ENCODE measurements at places on chromosomes 11 and 22.

DNA sequence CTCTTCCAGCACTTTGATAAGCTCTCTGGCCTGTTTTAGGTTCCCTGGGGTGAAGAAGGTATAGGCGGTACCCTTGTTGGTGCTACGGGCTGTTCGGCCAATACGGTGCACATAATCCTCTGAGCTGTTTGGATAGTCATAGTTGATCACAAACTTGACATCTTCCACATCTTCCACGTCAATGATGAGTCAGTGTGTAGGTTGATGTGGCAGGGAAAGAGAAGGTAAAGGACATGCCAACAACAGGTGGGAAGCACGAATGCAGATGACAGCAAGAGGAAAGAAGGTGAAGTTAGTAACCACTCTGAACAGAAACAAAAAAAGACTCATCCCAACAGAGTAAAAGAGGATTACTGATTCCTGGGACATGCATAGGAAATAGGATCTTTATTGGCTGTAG lies 18.2 kb downstream of the DDX17 start:
- no peak for DNase-seq

DNA sequence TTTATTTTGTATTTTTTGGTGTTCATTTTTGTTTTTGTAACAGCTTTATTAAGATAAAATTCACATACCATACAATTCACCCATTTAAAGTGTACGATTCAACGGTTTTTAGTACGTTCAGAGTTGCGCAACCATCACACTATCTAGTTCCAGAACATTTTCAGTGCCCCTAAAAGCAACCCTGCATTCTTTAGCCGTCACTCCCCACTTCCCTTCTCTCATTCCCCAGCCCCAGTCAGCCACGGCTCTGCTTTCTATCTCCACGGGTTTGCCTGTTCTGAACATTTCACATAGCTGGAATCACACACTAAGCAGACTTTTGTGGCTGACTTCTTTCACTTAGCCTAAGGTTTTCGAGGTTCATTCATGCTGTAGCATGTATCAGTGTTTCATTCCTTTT lies 9.6 kb upstream of the KCNQ1OT1 start:
- no peak for DNase-seq

DNA sequence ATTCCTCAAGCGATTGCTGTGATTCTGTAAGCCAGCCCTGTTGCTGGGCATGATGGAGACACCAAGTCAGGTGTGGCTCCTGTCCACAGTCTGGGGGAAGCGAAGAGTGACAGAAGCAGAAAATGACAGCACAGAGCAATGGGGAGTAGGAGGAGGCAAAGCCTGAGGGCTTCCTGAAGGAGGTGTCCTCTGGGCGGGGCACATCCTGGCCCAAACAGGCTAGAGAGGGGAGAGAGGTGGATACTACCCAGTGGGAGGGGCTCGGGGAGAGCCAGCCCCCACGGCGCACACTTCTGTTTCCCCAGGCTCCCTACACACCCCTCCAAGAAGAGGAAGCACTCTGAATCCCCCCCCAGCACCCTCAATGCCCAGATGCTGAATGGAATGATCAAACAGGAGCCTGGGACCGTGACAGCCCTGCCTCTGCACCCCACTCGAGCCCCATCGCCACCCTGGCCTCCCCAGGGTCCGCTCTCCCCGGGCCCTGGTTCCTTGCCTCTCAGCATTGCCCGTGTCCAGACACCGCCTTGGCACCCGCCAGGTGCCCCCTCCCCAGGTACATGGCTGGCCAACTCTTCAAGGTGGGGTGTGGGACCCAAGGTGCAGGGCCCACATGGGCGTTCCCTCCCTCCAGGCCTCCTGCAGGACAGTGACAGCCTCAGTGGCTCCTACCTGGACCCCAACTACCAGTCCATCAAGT lies 18.9 kb downstream of the MYRF start:
- DNase-seq = no peak

DNA sequence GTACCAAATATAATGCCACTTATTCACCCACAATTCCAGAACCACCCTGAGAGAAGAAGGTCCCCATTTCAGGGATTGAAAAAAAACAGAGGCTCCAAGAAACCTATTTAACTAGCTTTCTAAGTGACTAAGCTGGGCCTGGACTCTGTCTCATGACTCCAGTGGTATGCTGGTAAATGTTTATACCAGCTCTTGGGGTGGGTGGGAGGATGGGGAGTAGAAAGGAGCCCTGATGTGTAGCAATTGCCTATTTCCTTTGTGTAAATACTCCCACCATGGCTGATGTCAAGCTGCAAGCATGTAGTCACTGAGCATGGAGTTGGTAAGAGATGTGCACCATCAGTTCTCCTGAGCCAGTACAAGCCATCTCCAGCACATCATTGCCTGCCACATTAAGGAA lies 2.8 kb downstream of the PRG3 start:
- no peak for DNase-seq

DNA sequence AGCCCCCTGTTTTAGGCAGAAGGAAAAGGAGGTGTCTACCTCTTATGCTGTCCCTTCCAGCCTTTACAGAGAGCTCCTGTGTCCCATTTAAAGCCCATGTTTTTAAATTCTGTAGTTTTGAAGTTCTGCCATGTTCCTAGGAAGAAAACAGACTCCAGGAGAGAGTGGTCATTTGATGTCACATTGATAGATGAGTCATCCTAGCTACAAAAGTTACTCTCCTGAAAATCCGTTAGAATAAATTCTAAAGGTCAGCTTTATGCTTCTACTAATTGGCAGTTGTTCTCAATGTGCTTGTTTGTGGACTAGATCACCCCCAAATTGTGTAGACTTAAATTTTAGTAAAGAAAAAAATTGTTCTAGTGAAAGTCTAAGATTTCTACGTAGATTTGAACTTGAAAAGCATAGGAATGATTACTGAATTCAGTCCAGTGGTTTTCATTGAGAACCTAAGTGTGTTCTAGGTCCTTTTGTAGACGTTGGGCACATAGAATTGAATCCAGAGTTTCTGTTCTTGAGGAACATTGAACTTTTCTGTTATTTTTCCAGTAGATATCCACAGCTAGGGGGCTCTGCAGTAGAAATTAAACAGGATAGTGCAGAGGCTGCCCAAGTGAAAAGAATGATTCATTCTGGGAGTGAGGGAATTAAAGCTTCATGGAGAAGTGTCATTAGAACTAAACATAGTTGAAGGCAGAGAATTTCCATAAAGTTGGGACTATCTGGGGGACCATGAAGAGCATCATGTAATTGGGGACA lies 140.6 kb upstream of the RASSF10 start:
- no peak for DNase-seq

GRCh38 chr11:58963551-58964104 lies 24.3 kb downstream of the GLYATL1 start:
- DNase-seq = peak; percentile 70

DNA sequence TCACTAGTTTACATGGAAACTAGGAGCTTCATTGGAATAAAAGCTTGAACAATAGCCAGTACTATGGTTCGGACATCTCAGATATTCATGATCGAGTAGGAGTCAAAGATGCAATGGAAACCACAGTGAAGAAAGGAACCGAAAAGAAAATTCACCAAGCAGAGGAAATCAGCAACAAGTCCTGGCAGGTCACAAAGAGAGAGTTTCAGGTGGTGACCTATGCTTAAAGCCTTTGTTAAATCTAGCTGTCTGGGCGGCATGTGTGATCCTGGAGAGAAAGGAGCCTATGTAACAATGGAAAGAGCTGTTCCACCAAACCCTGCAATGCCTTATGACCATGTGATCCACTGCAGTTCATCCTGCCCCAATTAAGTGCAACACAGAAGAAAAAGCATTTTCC lies 68.9 kb upstream of the POU2AF2 start:
- DNase-seq = no peak

- DNase-seq = no peak
Measured at GRCh38 chr11:65575568-65576231, at the start of gene EHBP1L1. TSS of gene EHBP1L1 (plus strand) at chr11:65576053. CDS start at chr11:65576303, 250 bp downstream.

GRCh38 chr11:88348870-88349269 lies 11.3 kb upstream of the CTSC start:
- no peak for DNase-seq

DNA sequence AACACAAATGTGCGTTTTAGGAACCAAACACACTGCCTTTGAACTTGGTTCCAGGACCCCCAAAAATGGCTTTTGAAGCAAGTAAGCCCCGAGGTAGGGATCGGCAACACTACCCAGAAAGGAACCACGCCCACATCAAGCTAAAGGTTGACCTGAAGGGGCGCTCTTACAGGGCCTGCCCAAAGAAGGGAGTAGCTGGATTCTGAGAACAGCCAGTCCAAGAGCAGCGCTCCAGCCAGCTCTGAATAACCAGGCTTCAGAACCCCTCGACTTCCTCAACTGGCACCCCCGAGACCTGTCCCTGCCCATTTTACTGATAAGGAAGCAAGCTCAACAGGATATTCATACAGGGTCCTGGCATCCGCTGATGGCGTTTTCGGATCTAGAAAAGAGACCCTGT lies 18.9 kb upstream of the MOB2 start:
- no peak for DNase-seq

DNA sequence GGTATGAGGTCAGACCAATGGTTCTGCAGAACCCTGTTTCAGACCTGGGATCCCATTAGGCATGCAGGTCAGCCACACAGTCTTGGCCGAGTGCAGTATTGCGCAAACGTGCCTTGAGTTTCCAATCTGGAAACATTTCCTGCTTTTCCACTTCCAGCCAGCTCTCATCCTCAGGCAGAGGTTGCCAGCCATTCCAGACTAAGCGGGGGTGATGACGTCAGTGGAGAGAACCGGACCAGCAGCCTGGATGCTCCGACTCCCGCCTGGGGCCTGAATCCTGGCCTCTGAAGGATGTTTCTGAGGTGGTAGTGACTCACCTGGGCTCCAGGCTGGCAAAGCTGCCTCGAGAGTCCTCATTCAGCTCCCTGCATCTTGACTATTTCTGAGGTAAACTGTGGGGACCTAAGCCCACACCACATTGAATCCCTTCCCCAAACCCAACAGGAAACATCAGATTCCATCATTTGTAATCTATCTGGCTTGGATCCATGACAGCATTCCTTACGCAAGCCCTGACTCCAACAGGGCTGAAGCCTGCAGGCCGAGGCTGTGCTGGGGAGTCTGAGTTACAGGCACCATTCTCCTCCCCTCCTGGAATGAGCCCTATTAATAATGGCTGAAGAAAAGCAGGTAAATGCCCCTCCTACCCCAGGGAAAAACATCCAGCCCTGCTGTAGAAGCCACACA lies 83.0 kb downstream of the ABTB2 start:
- DNase-seq = peak; percentile 95
